ENCODE measurements at places on chromosomes 5 and 9.

DNA sequence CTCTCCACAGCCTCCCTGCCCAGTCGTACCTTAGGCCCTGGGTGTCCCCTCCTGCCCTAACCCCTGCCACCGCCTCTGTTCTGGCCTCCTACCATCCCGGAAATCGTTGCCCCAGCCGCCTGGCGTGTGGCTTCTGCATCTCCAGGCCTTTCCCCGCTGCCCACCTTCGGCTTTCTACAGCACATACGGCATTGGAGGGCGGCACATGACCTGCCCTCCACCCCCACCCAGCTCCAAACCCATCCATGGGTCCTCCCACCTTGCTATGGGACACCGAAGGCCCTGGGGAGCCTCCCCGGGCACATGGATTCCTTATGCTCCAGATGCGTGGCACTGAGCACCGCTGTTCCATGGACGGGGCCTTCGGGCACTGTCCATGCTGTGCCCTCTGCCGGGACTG lies 32.0 kb downstream of the FGF18 start:
- DNase-seq, result no peak

- no peak for DNase-seq
These were observed 7.9 kb upstream of the NEUROG1 start for GRCh38 chr5:135543485-135544304.

- DNase-seq, result no peak
These were observed 79.6 kb downstream of the TLE4 start for GRCh38 chr9:79651251-79651795.

DNA sequence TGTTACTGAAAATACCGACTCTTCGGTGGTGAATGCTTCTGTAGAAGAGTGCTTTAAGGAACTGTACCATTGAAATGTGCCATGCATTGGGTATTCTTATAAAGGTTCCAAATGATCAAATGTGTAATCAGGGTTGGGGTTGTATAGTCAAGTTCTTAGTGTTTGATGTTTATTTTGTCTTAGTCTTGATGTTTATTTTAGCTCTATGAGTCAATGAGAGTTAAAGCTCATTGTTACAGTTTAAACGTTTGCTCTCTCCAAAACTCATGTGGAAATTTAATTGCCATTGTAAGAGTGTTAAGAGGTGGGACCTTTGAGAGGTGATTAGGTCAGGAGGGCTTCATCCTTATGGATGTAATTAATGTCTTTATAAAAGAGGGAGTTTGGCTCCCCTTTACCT lies 153.0 kb downstream of the FER start:
- no peak for DNase-seq

GRCh38 chr5:126595486-126596083 lies 566 bp upstream of the ALDH7A1 start:
- DNase-seq, result no peak

DNA sequence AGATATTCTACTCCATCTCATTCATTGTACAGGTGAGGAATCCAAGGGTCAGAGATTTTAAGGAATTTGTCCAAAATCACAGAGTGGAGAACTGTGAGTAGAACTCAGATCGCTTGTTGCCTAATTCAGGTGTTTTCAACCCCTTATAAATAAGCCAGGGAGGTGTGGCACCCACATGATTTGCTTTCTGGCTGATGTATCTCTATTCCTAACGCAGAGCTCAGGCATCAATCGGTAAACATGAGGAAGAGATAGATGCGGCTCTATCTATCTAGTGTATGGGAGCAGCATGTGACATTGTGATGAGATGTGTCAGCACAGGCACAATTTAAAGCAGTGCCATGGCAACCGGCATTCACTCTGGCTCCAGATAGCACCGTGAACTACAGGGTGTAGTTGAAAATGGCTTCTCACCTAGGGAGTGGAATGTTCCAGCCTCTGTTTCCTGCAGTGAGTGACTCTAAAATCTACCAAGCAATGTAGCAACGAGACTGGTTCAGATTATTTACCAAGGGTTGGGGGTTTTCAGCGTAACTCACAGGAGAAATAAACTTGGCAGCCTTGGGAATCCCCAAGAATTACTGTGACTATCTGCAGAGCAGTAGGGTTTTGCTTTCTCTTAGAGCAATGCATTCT lies 53.4 kb upstream of the SUB1 start:
- DNase-seq, result no peak
